Stimulated activated CD4-positive, alpha-beta T cell treated with anti-CD3 and anti-CD28 coated beads, Interleukin-12 subunit alpha, Interleukin-12 subunit beta, amount 100 ng/mL, for 4 hours (primary cell): ENCODE measurements at places on chromosomes 7 and 10.
A peak's percentile ranks its signal among the peaks of the same experiment; 100 is the strongest.

GRCh38 chr7:88396948-88397322, 90.2 kb upstream of the STEAP4 start:
- DNase-seq: no peak

- DNase-seq: no peak
Measured at GRCh38 chr7:122901250-122901649, 15.0 kb upstream of the CADPS2 start.

DNA sequence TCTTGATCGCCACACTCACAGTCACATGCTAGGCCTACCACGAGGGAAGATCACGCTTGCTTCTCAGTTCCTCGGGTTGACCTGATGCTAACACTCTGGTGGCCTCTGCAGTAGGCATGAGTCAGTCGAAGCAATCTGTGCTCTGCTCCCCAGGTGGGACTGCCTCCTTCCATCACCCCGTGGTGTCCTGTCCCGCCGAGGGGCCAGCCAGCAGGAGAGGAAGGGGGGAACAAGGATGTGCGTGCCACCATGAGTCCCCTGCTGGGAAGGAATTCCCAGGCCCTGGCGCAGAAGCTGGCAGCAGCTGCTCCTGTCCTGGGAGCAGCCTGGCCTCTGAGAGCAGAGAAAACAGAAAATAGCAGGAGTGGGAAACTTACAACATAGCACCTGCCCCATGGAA, 695.0 kb upstream of the NRP1 start:
- DNase-seq: no peak

DNA sequence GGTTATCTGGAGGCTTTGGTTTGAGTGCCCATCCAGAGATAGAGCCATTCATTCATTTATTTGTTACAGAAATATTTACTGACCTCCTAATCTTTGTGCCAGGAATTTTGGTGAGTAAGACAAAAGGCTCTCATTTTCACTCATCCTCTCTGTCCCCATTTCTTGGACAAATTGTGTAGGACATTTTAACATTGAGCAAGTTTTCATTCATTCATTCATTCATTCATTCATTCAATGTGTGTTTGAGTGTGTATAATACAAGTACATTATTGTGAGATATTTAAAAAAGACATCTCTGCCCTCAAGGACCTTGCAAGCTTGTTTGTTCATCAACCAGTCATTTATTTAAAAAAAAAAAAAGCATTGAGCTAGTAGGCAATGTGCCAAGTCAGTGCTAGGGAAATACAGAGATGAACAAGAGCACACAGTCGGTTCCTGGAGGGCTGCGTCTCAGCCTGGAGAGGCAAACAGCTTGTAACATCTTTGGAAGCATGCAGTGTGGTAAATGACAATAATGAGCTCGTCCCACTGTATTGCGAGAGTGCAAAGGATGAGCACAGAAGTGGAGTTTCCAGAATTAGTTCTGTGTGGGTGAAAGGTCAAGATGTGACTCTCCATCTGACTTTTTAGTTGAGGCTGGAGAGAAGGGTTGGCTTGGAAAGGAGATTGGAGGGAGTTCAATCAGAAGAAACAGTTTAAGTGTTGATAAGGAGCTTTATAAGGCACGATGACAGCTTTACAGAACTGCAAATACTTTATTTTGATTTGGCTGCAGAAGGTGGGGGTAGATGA, 50.5 kb upstream of the HBP1 start:
- no peak for DNase-seq

DNA sequence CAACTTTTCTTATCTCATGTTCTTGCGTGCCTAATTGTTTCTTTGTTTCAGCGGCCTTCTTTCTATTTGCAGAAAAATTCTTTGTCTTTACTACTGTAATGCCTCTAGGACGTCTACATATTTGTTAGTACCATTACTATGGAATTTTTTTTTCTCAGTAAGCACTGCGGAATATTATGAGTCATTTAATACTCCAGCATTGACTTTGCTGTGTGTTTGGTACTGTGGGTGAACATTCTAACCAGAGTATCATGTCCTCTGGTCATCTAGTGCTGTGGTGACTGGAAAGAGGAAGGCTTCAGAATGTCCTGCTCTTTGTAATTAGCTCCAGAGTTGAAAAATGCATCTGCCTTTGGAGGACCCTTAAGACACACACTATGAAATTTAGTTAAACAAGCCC, 58.5 kb upstream of the FERD3L start:
- no peak for DNase-seq

DNA sequence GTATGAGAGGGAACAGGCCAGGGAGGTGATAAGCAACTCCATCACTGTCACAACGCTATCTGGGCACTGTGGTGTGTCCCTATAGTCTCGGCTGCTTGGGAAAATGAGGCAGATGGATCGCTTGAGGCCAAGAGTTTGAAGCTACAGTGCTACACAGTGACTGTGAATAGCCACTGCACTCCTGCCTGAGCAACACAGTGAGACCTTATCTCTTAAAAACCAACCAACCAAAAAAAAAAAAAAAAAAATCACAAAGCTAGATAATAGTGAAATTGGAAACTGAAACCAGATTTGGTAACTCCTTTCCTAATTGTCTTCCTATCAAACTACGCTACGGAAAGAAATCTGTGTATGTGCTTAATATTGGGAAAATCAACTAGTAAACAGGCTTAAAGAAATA, 14.1 kb downstream of the MICU1 start:
- no peak for DNase-seq

GRCh38 chr7:46317256-46317655, 396.2 kb upstream of the IGFBP3 start:
- DNase-seq: no peak

- DNase-seq: no peak
Measured at GRCh38 chr7:157609932-157610640, 273.3 kb downstream of the DNAJB6 start.

DNA sequence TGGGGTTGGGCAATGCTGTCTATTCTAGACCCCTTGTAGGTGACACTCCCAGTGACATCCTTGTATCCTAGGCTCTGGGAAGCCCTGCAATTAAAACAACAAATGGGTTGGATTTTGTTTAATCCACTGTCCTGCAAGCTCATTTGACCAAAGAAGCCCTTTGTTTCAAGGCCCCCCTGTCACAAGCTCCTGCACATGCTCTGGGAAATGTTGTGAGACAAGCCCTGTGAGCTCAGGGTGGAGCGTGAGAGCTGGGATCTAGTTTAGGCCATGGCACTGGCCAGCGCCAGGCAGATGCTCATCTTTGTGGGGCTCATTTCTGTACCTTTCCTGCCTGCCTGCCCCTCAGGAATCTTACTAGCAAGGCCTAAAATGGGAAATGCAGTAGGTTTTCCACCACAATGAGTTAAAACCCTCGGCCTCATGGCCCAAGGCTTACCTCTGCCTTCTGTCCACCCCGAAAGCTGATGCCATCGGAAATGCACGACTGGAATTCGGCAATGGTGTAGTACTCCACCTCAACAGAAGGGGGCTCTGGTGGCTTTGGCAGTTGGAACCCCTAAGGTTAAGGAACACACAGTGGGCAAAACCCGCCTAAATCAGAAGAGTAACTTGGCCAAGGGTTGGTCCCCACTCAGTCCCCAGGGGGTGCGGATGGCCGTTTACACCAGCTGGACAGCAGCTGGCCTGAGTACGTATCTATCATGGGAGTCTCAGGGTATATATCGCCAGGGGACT, 112.0 kb downstream of the NEURL1 start:
- DNase-seq: peak; percentile 24

GRCh38 chr10:81963606-81964005, 88.6 kb downstream of the NRG3 start:
- DNase-seq: no peak
